HT1080 (cell line): ENCODE measurements at places on chromosomes 5 and 9. TPM values are rescaled to one million over a fixed set of nuclear protein-coding genes. Genes with fewer than 3 reads are reported as not detected.

Gene SHC3
- 0.03 TPM in 2 replicates for total RNA-seq

Gene MARCOL
- total RNA-seq = not detected in 2 replicates

Gene SPEF2
- 0.80 and 1.1 TPM in 2 replicates for total RNA-seq

Gene TLE1
- total RNA-seq = 34.3 and 53.7 TPM in 2 replicates

Gene PCDHA10
- total RNA-seq = not detected in 2 replicates

Gene GRAMD2B
- total RNA-seq = 5.2 and 8.1 TPM in 2 replicates

Gene PAXX
- 68.0 and 77.8 TPM in 2 replicates for total RNA-seq

Gene BRINP1
- total RNA-seq = not detected in 2 replicates

Gene ACOT12
- total RNA-seq = 0.03 TPM in 1 of 2 replicates, not detected in the other

Gene IL3
- not detected in 2 replicates for total RNA-seq

Gene FAM81B
- not detected in 2 replicates for total RNA-seq

Gene TRIM36
- 4.2 and 5.8 TPM in 2 replicates for total RNA-seq

Gene SLC6A7
- total RNA-seq = 0.03 TPM in 1 of 2 replicates, not detected in the other

Gene ZDHHC11B
- total RNA-seq = 0.40 TPM in 1 of 2 replicates, not detected in the other

Gene HTR4
- total RNA-seq = not detected in 2 replicates

Gene INSL4
- 0.33 and 0.39 TPM in 2 replicates for total RNA-seq

Gene GAS1
- 0.97 and 1.4 TPM in 2 replicates for total RNA-seq

Gene MED7
- 9.7 and 13.2 TPM in 2 replicates for total RNA-seq

Gene RGS14
- total RNA-seq = 27.7 and 29.8 TPM in 2 replicates

Gene SHISAL2B
- 0.10 TPM in 1 of 2 replicates, not detected in the other for total RNA-seq

Gene GRIA1
- 0.13 and 0.33 TPM in 2 replicates for total RNA-seq

Gene SOX30
- not detected in 2 replicates for total RNA-seq

Gene NFIB
- total RNA-seq = 8.8 and 10.9 TPM in 2 replicates

Gene TAF11L8
- total RNA-seq = not detected in 2 replicates

Gene IGIP
- total RNA-seq = 0.23 and 0.85 TPM in 2 replicates

Gene UGT3A1
- total RNA-seq = not detected in 2 replicates

Gene TAF1L
- total RNA-seq = not detected in 2 replicates

Gene RAPGEF6
- total RNA-seq = 9.7 and 10.0 TPM in 2 replicates

Gene MEIKIN
- total RNA-seq = not detected in 2 replicates

Gene OGN
- total RNA-seq = not detected in 2 replicates

Gene CCL27
- total RNA-seq = 0.26 TPM in 1 of 2 replicates, not detected in the other

Gene DNAI1
- not detected in 2 replicates for total RNA-seq

Gene GCNT4
- total RNA-seq = not detected in 2 replicates

Gene PAM
- 90.0 and 110 TPM in 2 replicates for total RNA-seq

Gene ORM2
- total RNA-seq = not detected in 2 replicates

Gene GFI1B
- not detected in 2 replicates for total RNA-seq

Gene ECSCR
- 53.3 and 67.7 TPM in 2 replicates for total RNA-seq

Gene PNPLA7
- total RNA-seq = 0.21 and 0.23 TPM in 2 replicates

Gene CDK9
- 49.4 and 73.6 TPM in 2 replicates for total RNA-seq

Gene PCDH1
- 4.0 and 4.4 TPM in 2 replicates for total RNA-seq

Gene LOX
- total RNA-seq = 7.9 and 10.2 TPM in 2 replicates

Gene NLN
- 31.9 and 33.2 TPM in 2 replicates for total RNA-seq

Gene PLPP7
- 0.56 and 1.6 TPM in 2 replicates for total RNA-seq

Gene ELAVL2
- 0.45 TPM in 1 of 2 replicates, not detected in the other for total RNA-seq

Gene ANKRD34B
- total RNA-seq = not detected in 2 replicates

Gene ZFP2
- total RNA-seq = not detected in 2 replicates

Gene OTP
- total RNA-seq = not detected in 2 replicates

Gene SOHLH1
- total RNA-seq = 0.23 TPM in 1 of 2 replicates, not detected in the other

Gene WDR5
- total RNA-seq = 39.7 and 44.4 TPM in 2 replicates
